ENCODE measurements at places on chromosomes 11 and 22. TPM values are rescaled to one million over a fixed set of nuclear protein-coding genes. Genes with fewer than 3 reads are reported as not detected.

The NRGN gene
- total RNA-seq, result 6.4 TPM

The DRG1 gene
- 48.3 TPM for total RNA-seq

The OR51I1 gene
- not detected for total RNA-seq

The PTPN5 gene
- total RNA-seq, result 3.8 TPM

The MYBPC3 gene
- total RNA-seq, result 1,860 TPM

The PITPNM1 gene
- 40.0 TPM for total RNA-seq

The TMEM86A gene
- 2.6 TPM for total RNA-seq

The KCNQ1 gene
- 43.0 TPM for total RNA-seq

The HBB gene
- 1,223 TPM for total RNA-seq

The SYT7 gene
- total RNA-seq, result 9.3 TPM

The RBMXL2 gene
- not detected for total RNA-seq

The BTBD18 gene
- not detected for total RNA-seq

The MRGPRG gene
- total RNA-seq, result not detected

The SLC25A45 gene
- total RNA-seq, result 10.5 TPM

The UBE4A gene
- 38.3 TPM for total RNA-seq

The SAA4 gene
- not detected for total RNA-seq

The TMPRSS5 gene
- 0.81 TPM for total RNA-seq

The RSF1 gene
- 52.3 TPM for total RNA-seq

The CCDC89 gene
- total RNA-seq, result 0.54 TPM

The CHORDC1 gene
- 38.4 TPM for total RNA-seq

The DRD4 gene
- total RNA-seq, result 0.81 TPM

The RNF141 gene
- total RNA-seq, result 36.8 TPM

The PGM2L1 gene
- total RNA-seq, result 1.8 TPM

The PIWIL4 gene
- 1.8 TPM for total RNA-seq

The CSF2RB gene
- 4.9 TPM for total RNA-seq

The FLRT1 gene
- 1.2 TPM for total RNA-seq

The BTG4 gene
- not detected for total RNA-seq

The XKR3 gene
- total RNA-seq, result not detected

The RAB38 gene
- 0.22 TPM for total RNA-seq

The OR1S1 gene
- not detected for total RNA-seq

The FAM180B gene
- total RNA-seq, result not detected

The ARFGAP2 gene
- 72.3 TPM for total RNA-seq

The NELL1 gene
- not detected for total RNA-seq

The VPREB1 gene
- not detected for total RNA-seq

The PRSS23 gene
- 20.7 TPM for total RNA-seq

The PHF21B gene
- total RNA-seq, result 0.67 TPM

The MPPED1 gene
- total RNA-seq, result not detected

The OR5M3 gene
- total RNA-seq, result not detected

The ASRGL1 gene
- 9.2 TPM for total RNA-seq

The OR8G1 gene
- total RNA-seq, result not detected

The ARHGAP42 gene
- total RNA-seq, result 12.0 TPM

Data from cardiac septum (tissue), 1 donor.